NAMALWA (cell line): ENCODE measurements at places on chromosomes 5 and 9.

DNA sequence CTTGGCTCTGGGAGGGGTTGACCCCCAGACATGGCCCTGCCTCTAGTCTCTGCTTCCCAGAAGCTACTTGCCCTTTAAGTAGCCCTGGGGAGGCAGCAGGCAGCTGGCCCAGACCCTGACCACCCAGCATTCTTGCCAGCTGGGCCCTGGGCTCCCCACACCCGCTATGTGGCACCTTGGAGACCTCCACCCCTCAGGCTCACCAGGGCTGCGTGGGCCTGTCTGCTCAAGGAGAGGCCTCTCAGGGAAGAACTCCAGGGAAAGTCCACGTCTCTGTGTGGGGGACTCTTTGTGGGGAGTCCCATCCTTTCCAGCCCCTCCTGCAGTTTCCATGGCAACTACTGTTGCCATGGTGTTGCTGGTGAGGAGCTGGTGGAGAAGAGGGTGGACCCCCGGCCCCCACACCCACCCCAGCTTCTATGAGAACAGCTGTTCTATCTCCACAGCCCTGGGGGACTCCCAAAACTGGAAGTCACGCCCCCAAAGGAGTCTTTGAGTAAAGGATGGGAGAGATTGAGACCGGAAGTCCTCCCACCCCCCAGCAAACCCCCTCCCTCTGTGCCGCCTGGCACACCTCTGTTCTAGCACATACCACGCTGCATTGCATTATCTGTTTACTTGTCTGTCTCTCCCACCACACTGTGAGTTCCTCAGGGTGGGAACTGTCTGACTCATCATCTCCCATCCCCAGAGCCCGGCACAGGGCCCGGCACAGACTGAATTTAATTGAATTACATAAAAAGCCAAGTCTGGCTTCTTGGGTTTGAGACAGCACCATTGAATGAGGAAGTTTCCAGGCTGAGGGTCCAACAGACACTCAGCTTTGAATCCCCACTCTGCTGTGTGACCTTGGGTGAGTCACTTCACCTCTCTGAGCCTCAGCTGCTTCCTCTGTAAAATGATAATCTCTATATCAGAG, 12.6 kb downstream of the DNM1 start:
- no peak for DNase-seq

DNA sequence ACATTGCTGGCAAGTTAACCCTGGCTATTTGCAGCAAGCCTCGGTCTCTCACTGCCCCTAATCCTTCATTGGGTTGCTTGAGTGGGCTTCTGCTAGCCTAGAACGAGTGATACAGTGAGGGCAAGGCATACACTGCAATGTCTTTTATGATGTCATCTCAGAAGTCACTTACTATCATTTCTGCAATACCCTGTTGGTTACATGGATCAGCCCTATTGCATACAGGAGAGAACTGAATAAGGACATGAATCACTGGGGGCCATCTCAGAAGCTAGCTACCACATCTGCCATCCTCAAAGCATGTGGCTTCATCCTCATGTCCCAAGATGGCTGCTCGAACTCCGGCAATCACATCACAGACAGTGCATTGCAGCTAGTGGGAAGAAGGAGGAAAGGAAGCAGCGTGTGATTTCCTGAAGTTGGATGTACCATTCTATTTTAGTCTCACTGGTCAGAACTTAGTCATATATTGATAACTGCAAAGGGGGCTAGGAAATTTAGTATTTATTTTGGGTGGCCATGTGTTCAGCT, 33.3 kb upstream of the CDKN2AIPNL start:
- DNase-seq, result no peak

- DNase-seq, result no peak
Observed at GRCh38 chr5:4124221-4124970, 528.8 kb downstream of the IRX1 start.

DNA sequence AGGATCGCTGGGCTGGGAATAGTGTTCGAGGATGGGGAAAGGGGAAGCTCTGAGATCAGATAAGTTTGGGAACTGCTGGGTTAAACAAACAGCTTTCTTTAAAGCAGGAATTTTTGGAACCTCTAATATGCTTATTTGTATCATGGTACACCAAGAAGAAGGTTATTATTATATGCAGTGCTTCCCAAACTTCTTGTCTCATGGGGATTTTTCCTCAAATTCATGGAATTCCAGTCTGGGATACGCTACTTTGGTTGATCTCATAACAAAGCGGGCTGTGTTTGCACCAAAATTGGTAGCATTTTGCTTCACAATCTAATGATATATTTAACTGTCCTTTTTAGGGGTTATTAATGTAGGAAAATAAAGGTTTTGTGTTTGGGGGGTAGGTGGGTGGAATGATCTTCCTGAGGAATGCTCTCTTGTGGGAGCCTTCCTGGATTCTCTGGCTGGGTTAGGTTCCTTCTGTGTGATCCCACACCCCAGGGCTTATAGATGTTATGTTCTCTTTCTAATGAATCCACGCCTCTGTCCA, 116.2 kb upstream of the PANK3 start:
- DNase-seq, result no peak

GRCh38 chr9:107944387-107944786, 454.8 kb upstream of the KLF4 start:
- DNase-seq, result no peak

GRCh38 chr5:66529182-66529581, 67.0 kb upstream of the MAST4 start:
- peak; percentile 3 for DNase-seq

DNA sequence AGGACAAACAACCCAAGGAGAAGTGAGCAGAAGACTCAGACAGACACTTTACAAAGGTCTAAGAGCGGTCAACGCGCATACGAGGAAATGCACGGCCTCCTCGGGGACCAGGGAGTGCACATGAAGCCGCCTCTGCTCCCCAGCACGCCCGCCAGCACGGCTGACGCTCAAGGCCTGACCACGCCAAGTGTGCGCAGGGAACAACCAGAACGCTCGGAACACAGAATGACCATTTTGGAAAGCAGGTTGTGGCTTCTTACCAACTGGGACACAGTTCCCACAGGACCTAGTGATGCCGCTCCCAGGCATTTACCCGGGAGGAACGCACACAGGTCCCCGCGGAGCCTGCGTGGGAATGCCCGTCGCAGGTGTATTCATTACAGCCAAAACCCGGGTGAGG, 191.5 kb upstream of the PPP1R26 start:
- no peak for DNase-seq

GRCh38 chr5:96489532-96489931, 56.5 kb upstream of the PCSK1 start:
- no peak for DNase-seq

GRCh38 chr5:40078898-40079575, 600.7 kb upstream of the PTGER4 start:
- no peak for DNase-seq

DNA sequence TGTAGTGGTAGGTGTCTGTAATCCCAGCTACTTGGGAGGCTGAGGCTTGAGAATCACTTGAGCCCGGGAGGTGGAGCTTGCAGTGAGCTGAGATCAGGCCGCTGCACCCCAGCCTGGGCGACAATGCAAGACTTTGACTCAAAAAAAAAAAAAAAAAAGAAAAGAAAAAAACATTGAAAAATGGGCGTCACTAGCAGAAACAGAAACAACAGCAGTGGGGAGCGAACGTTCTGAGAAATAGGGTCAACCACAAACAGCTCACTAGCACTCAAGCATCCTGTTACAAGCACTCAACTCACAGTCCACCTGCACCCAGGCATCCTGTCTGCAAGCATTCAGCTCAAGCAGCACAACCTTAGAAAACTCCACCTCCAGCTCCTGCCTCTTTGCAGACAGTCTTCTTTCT, 17.2 kb downstream of the TRIM14 start:
- DNase-seq, result peak; percentile 94

DNA sequence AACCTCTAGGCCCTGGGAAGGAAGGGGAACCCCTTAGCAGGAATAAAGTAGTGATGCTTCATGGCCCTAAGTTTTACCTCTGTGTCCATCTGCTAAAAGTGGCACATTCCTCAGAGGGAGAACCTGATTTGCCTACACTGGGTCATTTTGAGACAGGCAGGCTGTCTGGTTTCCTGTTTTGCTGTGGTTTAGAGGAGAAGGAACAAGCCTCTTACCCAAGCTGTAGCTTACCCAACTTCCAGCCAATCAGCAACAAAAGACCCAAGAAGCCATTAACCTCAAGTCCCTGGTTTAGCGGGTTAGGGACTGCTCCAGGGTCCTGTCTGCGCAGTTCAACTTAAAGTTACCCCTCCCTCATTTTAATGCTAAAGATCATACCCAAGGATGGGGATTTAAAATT, 411.0 kb downstream of the MAT2B start:
- peak; percentile 93 for DNase-seq

- DNase-seq, result no peak
Observed at GRCh38 chr5:135526924-135527323, 8.8 kb downstream of the NEUROG1 start.

GRCh38 chr5:110616009-110616408, 110.5 kb downstream of the TMEM232 start:
- DNase-seq, result no peak

DNA sequence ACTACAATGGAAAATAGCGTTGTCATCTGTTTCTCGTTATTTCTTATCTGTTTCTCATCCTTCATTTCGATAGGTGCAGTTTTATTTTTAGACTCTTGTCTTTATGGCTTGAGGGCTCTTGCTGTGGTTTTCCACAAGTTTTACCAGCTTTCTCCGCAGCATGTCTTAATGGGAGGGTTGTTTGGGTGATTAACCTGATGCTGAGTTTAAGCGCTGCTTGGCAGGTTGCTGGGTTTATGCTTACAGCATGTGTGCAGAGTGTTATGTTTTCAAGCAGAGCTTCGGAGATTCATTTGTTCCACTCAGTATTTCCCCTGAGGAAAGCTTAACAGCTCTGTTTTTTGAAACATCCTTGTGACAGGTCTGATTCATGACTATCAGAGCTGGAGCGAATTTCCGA, 154.0 kb downstream of the SLC12A2 start:
- DNase-seq, result no peak

DNA sequence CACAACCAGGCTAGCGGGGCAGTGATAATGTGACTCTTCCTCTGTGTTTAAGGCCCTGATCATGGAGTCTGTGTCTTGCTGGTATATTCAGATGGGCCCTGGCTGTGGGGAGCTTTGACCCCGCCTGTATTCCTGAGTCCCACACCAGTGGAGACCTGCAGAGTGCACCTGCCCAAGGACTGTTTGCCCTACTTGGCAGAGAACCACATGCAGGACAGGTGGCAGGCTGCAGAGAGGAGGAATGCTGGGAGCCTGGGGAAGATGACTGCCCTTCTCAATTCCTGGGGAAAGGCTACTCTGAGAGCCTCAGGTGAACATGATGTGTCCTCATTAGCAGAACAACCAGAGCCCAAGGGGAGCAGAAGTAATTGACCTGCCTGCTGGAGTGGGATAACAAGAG, 36.2 kb downstream of the IARS1 start:
- no peak for DNase-seq

DNA sequence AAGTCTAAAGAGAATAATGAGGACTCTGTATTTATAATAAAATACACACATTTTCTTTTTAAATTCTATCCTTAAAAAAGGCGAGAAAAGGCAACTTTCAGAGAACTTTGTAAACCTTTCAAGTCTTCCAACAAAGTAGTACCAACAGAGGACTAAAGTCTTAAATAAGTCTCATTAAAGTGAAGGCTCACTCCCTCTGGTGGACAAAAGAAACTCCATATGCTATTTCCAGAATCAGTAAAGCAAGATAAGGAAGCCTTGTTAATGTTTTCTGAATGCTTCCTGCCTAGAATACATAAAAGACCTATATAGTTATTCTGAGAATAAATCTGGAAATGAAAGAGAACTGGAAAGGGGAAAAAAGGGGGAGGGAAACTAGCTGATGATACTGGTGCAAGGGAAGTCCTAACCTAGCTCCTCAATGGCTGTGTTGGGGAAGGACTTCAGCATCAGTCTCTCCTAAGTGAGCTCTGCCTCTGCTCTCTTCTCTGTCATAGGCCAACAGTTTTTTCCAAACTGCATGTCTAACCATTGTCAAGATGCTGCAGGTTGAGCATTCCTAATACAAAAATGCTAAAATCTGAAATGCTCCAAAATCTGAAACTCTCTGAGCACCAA, 7.2 kb downstream of the HMGCS1 start:
- peak; percentile 86 for DNase-seq

DNA sequence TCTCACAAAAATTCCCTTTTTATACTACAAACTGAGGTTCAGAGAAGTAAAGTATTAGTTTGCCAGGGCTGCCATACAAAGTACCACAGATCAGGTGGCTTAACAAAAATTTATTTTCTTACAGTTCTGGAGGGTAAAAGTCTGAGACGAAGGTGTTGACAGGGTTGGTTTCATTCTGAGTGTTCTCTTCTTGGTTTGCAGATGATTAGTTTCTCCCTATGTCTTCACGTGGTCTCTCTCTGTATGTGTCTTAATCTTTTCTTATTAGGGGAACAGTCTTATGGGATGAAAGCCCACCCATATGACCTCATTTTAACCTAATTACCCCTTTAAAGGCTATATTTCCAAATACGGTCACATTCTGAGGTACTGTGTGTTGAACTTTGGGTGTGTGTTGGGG, 274.2 kb downstream of the BRINP1 start:
- no peak for DNase-seq

DNA sequence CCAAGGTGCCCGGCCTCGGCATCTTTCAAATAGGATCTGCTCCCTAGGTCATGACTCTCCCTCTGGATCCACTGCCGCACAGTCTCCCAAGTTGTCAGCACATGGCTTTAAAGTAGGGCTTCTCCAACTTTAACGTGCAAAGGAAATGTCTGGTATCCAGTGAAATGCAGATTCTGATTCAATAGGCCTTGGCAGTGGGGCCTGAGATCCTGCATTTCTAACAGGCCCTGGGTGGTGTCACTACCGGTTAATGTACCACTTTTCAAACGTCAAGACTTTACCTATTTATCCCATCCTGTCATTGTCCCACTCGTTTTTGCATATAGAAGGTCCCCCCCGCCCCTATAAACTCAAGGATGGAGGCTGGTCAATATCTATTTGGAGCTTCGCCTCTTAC, 137.6 kb upstream of the ZNF618 start:
- no peak for DNase-seq

DNA sequence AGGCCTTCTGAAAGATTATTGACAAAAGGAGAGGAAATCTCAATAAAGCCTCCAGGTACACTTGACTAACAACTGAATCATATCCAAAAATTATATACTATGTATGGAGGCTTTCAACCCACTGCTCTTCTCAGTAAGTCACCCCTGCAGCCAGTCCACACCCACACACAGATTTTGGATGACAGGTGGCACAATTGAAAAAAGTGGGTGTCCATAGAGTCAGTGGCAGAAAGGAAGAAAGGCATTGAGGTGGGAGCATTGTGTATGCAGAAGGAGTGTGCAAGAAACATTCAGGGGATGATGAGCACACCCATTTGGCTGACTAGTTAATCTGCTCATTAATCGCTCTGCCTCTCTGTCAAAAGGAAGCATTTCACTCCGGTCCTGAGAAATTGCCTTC, 150.6 kb upstream of the IL12B start:
- DNase-seq, result no peak

- DNase-seq, result peak; percentile 71
Observed at GRCh38 chr5:96614110-96614691, 48.0 kb upstream of the CAST start.
